ENCODE measurements at places on chromosomes 4 and X. TPM values are rescaled to one million over a fixed set of nuclear protein-coding genes. Genes with fewer than 3 reads are reported as not detected.
A peak's percentile ranks its signal among the peaks of the same experiment; 100 is the strongest.

GRCh38 chrX:152824841-152825374 is 5.6 kb downstream of the CETN2 start:
- H3K4me1 ChIP-seq: peaks cover 4% of the 10 kb centered on the region
- no peaks in the 10 kb centered on the region for H3K36me3 ChIP-seq
- H3K4me3 ChIP-seq: no peak overlapping the region
- DNase-seq: no peak

The BEX2 gene
- 42.0 TPM for total RNA-seq

DNA sequence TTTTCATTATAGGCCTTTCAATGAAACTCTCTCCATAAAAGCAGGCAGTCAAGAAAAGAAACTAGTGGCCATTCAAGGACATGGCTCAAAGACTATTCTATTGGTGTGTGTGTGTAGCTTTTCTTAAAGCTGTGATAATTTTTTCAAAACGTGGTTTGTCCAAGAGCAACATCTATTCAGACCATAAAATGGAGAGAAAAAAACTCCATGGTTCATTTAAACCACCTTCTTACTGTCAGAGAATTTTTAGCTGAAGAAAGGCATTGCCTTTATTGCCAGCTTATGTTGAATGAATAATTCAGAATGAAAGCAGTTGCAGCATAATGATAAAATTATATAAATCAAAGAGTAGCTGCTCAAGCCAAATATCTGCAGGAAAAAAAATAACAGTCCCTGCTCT is 325.5 kb downstream of the PCDH18 start:
- H3K27ac ChIP-seq: no peak overlapping the region
- no peaks in the 10 kb centered on the region for H3K36me3 ChIP-seq
- H3K27me3 ChIP-seq: no peaks in the 10 kb centered on the region
- no peak overlapping the region for H3K4me3 ChIP-seq
- DNase-seq: no peak

GRCh38 chr4:94412658-94413038 is 39.1 kb upstream of the PDLIM5 start:
- H3K4me1 ChIP-seq: peaks cover 10% of the 10 kb centered on the region
- peaks cover 1% of the 10 kb centered on the region for H3K36me3 ChIP-seq

The KLHL34 gene
- not detected for total RNA-seq

- H3K4me1 ChIP-seq: peaks cover 4% of the 10 kb centered on the region
- no peak overlapping the region for H3K27ac ChIP-seq
- no peak for DNase-seq
- H3K4me3 ChIP-seq: no peak overlapping the region
Measured at GRCh38 chr4:73245955-73246354, 12.6 kb downstream of the ANKRD17 start.

The CXCL3 gene
- total RNA-seq: 1.8 TPM

GRCh38 chr4:72031868-72032608 is at the start of gene NPFFR2:
TSS of gene NPFFR2 (plus strand) at chr4:72032000. CDS start at chr4:72128592, 96,592 bp downstream.
- peak; percentile 46 for DNase-seq
- peak within 1 kb of the TSS; percentile 78 for H3K4me3 ChIP-seq
- H3K27ac ChIP-seq: peak within 1 kb of the TSS; percentile 34
- peaks cover 4% of the 10 kb centered on the region for H3K4me1 ChIP-seq

GRCh38 chrX:128634754-128635153 is 582.6 kb upstream of the ACTRT1 start:
- H3K4me1 ChIP-seq: no peaks in the 10 kb centered on the region
- no peaks in the 10 kb centered on the region for H3K36me3 ChIP-seq
- no peaks in the 10 kb centered on the region for H3K27me3 ChIP-seq
- H3K4me3 ChIP-seq: no peak overlapping the region

- no peak for DNase-seq
- H3K27me3 ChIP-seq: no peaks in the 10 kb centered on the region
- no peaks in the 10 kb centered on the region for H3K4me1 ChIP-seq
- H3K4me3 ChIP-seq: no peak overlapping the region
- no peaks in the 10 kb centered on the region for H3K36me3 ChIP-seq
- no peak overlapping the region for H3K27ac ChIP-seq
Measured at GRCh38 chrX:22585831-22586230, 313.1 kb downstream of the CBLL2 start.
